Chondrocyte (in vitro differentiated cells): ENCODE measurements at places on chromosomes 5 and 9.

GRCh38 chr5:137834498-137835049 lies 33.1 kb upstream of the MYOT start:
- no peak for DNase-seq
- peak overlapping the region; percentile 10 for H3K27ac ChIP-seq
- no peaks in the 10 kb centered on the region for H3K36me3 ChIP-seq
- H3K4me3 ChIP-seq: no peak overlapping the region
- peaks cover 62% of the 10 kb centered on the region for H3K4me1 ChIP-seq

DNA sequence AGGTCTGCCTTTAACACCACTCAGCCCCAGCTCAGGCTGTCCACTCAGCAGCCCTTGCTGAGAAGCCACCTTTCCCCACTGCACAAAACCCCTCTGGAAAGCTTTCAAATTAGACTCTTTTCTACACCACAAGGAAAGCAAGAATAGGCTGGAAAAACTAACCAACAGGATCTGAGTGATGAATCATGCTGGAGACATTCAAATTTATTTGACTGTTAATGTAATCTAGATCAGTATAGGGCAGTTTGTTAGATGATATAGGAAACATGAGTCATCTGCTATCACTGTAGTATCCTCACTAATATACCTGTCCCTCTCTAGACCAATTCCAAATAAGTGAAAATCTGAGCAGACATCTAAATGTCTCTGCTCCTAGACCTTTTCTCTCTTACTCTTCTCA lies 127.8 kb upstream of the PAM start:
- H3K36me3 ChIP-seq: peaks cover 9% of the 10 kb centered on the region
- H3K27me3 ChIP-seq: no peaks in the 10 kb centered on the region

- H3K4me1 ChIP-seq: no peaks in the 10 kb centered on the region
- no peak for DNase-seq
- no peak overlapping the region for H3K4me3 ChIP-seq
- peaks cover 1% of the 10 kb centered on the region for H3K36me3 ChIP-seq
- no peak overlapping the region for H3K27ac ChIP-seq
Observed at GRCh38 chr9:74719306-74719705, 168.4 kb downstream of the TRPM6 start.

DNA sequence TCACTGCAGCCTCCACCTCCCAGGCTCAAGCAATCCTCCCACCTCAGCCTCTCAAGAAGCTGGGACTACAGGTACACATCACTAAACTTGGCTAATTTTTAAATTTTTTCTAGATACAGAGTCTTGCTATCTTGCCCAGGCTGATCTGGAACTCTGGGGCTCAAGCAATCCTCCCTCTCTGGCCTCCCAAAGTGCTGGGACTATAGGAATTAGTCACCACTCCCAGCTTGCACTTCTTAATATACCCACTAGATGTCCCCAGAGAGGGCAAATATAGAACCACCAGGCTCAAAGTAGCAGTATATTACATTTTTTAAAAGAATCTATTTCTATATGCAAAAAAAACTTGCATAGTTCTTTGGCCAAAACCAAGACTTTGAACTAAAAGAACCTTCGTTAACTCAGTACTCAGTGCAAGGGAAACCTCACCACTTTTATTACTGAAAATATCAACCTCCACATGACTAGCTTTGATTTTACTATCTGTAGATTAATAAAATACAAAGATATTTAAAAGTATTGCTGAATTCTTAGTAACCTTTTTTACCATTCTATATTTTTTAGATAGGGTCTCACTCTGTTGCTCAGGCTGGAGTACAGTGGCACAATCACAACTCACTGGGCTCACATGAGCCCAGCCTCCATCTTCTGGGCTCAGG lies 25.8 kb upstream of the HSD17B3 start:
- peaks cover 6% of the 10 kb centered on the region for H3K4me1 ChIP-seq
- H3K36me3 ChIP-seq: no peaks in the 10 kb centered on the region

- H3K36me3 ChIP-seq: no peaks in the 10 kb centered on the region
- DNase-seq: no peak
Observed at GRCh38 chr5:103315455-103315854, 56.9 kb downstream of the MACIR start.

- no peak overlapping the region for H3K4me3 ChIP-seq
- peak overlapping the region; percentile 30 for H3K27ac ChIP-seq
- H3K27me3 ChIP-seq: no peaks in the 10 kb centered on the region
Observed at GRCh38 chr5:178216088-178216534, 11.8 kb downstream of the HNRNPAB start.

GRCh38 chr5:107979900-107980299 lies 309.2 kb upstream of the EFNA5 start:
- no peak overlapping the region for H3K4me3 ChIP-seq
- DNase-seq: no peak
- H3K36me3 ChIP-seq: no peaks in the 10 kb centered on the region
- H3K4me1 ChIP-seq: peaks cover 2% of the 10 kb centered on the region
- H3K27me3 ChIP-seq: no peaks in the 10 kb centered on the region

- DNase-seq: no peak
- H3K27me3 ChIP-seq: no peaks in the 10 kb centered on the region
- peaks cover 2% of the 10 kb centered on the region for H3K36me3 ChIP-seq
- no peak overlapping the region for H3K4me3 ChIP-seq
- H3K27ac ChIP-seq: no peak overlapping the region
Observed at GRCh38 chr9:105339849-105340248, 95.4 kb downstream of the SLC44A1 start.

DNA sequence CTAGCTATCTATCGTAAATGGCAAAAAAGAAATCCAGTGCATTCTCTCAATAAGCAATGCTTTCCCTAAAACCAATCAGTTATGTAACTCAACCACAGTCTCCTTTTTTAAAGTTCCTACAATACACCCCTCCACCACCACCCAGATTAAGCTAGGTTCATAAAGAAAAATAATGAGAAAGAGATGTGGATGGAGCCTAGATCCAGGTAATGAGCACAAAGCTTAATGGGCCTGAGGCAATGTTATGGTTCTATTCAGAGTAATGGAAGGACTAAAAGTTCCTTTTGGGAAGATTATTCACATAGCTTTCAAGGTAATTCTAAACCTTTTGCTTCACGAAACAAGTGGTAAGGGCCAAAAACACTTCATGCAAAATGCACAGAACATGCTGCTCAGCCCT lies 113.5 kb downstream of the MPDZ start:
- no peaks in the 10 kb centered on the region for H3K27me3 ChIP-seq
- peaks cover 7% of the 10 kb centered on the region for H3K36me3 ChIP-seq

DNA sequence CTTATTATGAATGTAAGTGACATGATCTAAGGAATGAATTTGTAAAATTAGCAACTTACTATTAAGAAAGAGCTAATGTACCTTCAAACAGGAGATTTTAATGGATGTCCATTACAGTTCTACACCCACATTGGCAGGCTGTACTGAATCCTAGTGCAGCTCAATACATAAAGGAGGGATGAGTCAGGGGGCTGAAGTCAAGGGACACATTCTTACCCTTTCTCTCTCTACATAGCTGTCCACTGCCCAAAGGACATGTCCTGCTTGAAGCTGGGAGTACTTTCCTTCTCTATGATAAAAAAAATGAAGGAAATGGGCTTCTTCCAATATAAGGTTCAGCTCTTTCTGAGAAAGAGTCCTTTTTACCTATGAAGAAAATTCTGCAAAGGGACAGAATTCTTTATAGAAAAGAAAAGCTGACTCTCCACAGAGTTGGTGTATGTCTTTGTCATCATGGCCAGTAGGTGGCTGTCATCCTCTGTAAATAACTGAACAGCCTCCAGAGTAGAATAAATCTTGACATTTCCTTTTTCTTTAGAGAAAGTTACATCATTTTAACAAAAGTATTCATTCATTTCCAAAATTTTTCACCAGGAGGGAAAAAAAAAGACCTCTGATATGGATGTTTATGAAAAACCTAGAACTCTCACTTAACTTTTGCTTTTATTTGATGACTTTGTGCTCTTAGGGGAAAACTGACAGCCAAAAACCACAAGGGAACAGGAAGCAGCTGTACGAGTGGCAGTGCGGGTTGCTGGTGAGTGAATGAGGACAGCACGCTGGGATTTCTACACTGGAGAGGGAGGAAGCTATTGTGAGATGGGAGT lies 13.1 kb upstream of the IFNA14 start:
- peaks cover 4% of the 10 kb centered on the region for H3K4me1 ChIP-seq
- H3K27me3 ChIP-seq: peaks cover 56% of the 10 kb centered on the region
- H3K4me3 ChIP-seq: peak overlapping the region; percentile 24
- DNase-seq: no peak
- no peak overlapping the region for H3K27ac ChIP-seq

- H3K27me3 ChIP-seq: no peaks in the 10 kb centered on the region
- H3K4me1 ChIP-seq: peaks cover 27% of the 10 kb centered on the region
- H3K27ac ChIP-seq: peak overlapping the region; percentile 73
- no peak for DNase-seq
Observed at GRCh38 chr9:107323836-107324585, 40.9 kb downstream of the RAD23B start.

- no peak overlapping the region for H3K4me3 ChIP-seq
- H3K36me3 ChIP-seq: peaks cover 5% of the 10 kb centered on the region
- no peaks in the 10 kb centered on the region for H3K27me3 ChIP-seq
- DNase-seq: no peak
- H3K27ac ChIP-seq: no peak overlapping the region
Observed at GRCh38 chr9:69472101-69472620, 147.1 kb downstream of the ENTREP1 start.

DNA sequence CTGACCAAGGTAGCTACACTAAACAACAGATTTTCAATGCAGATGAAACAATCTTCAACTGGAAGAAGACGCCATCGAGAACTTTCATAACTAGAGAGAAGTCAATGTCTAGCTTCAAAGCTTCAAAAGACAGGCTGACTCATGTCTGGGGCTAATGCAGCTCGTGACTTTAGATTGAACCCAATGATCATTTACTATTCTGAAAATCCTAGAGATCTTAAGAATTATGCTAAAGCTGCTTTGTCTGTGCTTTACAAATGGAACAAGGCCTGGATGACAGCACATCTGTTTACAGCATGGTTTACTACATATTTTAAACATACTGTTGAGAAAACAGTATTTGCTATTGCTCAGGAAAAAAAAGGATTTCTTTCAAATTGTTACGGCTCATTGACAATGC lies 54.9 kb downstream of the RICTOR start:
- peaks cover 32% of the 10 kb centered on the region for H3K4me1 ChIP-seq
- no peaks in the 10 kb centered on the region for H3K27me3 ChIP-seq
- H3K36me3 ChIP-seq: peaks cover 11% of the 10 kb centered on the region
- no peak overlapping the region for H3K4me3 ChIP-seq
- H3K27ac ChIP-seq: no peak overlapping the region
- DNase-seq: no peak

DNA sequence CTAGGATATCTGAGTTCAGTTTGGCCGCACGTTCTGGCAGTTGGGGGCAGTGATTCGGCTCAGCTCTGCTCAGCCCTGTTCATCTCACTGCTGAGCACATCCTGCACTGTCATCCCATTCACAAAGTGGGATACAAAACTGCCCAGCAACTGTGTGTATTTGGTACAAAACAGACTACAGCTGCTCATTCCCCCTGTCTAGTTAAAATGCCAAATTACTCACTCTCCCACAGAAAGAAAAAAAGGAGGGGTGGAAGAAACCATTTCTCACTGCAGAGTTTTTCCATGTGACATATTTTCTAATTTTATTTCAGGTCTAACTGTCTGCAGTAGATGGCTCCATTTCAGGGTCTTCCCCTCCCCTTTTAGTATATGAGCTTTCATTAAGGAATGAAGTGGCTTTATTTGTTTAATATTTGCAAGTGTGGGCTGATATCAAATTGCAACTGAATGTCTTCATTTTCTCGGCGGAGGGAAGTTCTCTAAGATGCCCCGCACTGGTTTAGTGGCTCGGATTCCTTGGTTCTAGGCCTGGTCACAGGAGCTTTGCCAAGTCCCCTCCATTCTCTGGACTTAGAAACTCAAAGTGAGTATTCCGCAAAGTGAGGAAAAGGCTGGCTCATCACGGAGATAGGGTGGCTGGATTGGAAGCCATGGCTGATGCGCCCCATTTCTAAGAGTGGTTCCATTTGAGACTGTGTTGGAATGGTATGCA lies 14.7 kb downstream of the COL15A1 start:
- H3K36me3 ChIP-seq: peaks cover 3% of the 10 kb centered on the region
- DNase-seq: no peak
- peak overlapping the region; percentile 94 for H3K27ac ChIP-seq

DNA sequence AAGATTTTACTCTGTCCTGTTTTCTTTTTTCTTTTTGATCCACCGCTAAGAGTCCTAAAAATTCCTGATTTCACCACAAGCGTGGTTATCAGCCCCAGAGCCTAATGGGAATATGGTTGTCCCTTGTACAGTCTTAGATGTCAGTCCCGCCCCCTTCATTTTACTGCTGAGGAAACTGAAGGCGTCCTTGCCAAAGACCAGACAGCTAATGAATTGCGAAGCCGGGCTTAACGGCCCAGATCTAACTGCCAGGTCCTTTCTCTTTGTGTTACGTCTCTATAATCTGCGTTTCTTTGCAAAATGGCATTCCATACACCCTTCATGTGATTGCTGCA lies 497 bp downstream of the NSA2 start:
- H3K4me3 ChIP-seq: peak overlapping the region; percentile 99
- peak overlapping the region; percentile 97 for H3K27ac ChIP-seq
- peaks cover 13% of the 10 kb centered on the region for H3K36me3 ChIP-seq
- peaks cover 36% of the 10 kb centered on the region for H3K4me1 ChIP-seq

- no peak overlapping the region for H3K27ac ChIP-seq
- H3K27me3 ChIP-seq: no peaks in the 10 kb centered on the region
- DNase-seq: no peak
Observed at GRCh38 chr9:17116400-17116837, 18.4 kb upstream of the CNTLN start.

DNA sequence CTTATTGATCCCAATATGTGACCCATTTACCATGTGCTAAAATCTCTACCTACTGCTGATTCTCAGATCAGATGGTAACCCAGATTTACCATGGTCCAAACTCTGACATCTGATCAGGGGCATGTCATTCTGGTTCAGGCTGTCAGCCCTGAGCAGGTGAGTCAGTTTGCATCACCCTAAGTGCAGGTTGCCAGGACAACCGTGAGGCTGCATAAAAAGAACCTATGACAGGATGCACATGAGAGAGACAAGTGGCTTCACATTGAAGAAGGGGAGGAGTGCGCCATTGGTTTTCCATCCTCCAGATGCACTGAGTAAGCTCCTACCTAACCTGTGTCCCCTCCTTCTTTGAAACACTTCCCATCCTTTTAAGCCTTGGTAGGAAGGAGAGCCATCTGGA lies 801 bp upstream of the PRSS3 start:
- no peaks in the 10 kb centered on the region for H3K36me3 ChIP-seq
- H3K27me3 ChIP-seq: peaks cover 21% of the 10 kb centered on the region
- no peak overlapping the region for H3K4me3 ChIP-seq
- H3K4me1 ChIP-seq: peaks cover 3% of the 10 kb centered on the region
- no peak for DNase-seq

DNA sequence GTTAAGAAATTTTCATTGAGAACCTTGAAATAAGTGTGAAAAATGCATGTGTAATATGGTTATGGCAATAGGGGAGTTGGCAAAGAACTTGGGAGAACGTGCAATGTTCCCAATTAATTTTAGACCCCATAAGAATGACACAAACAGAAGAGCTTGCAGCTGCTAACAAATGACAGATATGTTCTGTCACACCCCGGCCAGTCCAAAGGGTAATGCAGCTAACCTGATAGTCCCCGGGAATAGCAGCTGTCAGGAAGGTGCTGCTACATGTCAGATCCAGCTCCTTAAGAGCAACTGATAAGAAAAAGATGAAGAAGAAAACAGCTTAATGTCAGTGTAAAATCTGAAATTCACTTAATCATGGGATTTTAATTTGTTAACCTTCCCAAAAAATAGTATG lies 30.4 kb downstream of the SEMA5A start:
- no peaks in the 10 kb centered on the region for H3K27me3 ChIP-seq
- no peak overlapping the region for H3K27ac ChIP-seq
- peaks cover 58% of the 10 kb centered on the region for H3K4me1 ChIP-seq
- H3K36me3 ChIP-seq: peaks cover 10% of the 10 kb centered on the region
- no peak for DNase-seq
- H3K4me3 ChIP-seq: no peak overlapping the region
